ENCODE measurements at places on chromosomes 2 and 18.

GRCh38 chr18:13374468-13375301 is 156.1 kb downstream of the LDLRAD4 start:
- DNase-seq = no peak

DNA sequence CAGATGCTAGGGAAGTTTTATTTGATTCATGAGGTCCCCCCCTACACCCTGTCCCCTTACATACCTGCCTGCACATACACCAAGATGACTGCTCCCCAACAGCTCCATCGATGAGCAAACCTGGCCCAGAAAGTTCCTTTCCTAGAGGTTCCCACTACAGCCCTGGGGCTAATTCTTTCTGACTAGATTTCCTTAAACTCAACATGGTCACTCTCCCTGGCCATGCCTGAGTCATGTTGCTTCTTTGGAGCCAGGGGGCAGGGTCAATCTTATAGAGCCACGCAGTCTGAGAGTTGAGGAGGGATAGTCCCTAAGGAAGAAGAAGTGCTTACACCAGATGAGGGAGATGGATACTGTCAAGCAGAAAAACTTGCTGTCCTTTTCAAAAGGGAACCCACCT is 67.7 kb upstream of the GLI2 start:
- DNase-seq = no peak

DNA sequence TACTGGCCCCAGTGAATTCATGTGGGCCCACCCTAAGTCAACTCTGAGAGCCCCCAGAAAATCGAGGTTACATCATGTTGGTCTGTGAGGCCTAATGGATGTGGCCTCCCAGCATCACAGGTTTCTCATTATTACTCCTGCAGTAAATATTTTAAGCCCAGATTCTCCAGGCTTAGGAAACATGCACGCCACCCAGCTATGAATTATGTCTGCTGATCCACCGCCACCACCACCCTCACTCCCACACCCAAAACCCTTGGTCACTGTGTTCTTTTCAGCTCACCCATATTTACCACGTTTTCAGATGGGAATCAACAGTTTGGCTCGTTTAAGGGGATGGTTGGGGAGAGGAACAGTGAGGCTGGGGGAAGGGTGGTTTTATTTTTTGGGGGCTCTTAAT is 128.6 kb downstream of the NCK2 start:
- no peak for DNase-seq

DNA sequence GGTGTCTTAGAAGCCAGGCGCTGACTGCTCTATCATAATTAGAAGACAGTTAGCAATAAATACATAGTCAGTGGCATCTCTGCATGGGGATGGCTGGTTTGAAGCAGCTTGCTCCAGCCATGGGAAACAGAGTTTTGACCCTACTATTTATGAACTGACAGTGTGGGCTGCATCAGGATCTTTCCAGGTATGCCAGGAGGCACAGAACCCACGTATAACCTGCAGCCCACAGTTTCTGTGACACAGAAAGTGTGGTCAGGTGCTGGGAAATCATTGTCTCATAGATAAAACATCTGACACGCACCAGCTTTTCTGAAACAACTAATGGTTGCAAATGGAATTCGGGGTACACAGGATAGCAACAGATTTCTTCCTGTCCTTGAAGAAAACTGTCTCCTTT is 34.7 kb downstream of the INPP4A start:
- DNase-seq = no peak

DNA sequence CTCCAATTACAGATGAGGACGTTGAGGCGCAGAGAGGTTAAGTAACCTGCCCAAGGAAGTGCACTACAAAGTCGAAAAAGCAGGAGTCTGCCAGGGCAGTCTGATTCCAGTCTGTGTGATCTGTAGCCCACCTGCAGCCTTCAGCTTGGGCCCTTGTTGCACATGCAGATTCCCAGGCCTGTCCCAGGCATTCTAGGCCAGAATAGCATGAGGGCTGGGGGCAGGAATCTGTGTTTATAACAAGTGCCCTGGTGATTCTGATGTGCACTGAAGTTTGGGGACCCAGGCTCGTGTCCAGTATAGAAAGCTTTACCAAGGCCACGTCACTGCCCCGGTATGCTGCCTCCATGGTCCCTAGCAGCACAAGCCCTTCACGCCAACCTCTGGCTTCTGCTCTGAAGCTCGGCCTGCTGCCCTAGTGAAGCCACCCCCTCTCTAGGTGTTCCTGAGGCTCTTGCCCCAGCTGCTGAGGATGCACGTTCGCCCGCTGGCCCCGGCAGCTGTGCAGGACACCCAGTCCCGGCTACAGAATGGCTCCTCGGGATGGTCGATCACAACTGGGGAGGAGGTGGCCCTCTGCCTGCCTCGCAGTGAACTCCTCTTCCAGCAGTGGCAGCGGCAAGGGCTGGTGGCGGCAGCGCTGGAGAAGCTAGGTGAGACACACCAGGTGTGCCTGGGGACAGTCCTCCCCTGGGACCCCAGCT is 4.6 kb downstream of the CHRNG start:
- DNase-seq = no peak

DNA sequence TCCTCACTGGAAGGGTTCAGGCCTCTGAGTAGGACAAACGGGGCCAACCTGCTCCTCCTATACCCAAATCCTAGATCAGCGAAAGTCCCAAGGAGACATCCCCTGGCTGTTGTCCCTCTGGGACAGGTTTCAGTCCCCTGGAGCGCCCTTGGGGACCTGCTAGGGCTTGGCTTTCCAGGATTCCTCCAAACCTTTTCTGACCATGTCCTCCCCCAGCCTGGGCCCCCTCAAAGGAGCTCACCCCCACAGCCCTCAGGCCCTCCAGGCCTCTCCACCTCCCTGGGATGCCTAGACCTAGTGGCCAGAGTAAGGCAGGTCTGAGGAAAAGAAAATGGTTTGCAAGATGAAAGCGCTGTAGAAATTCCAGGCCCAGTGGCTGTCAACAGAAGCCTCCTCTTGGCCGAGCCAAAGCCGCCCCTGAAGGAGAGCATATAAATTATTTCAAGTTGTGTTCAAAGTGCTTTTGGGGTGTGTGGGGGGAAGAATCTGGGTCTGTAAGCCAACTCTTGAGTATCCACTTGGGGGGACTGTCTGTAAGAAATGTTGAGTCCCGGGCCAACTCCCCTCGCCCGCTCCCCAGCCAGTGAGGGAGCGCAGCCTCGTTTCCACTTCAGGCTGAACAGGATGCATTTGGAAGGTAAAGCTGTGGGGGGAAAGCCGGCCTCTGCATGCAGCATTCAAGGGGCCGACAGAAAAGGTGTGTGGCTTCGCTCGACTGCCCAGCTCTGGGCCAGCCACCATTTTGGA is 158.6 kb downstream of the DYSF start:
- no peak for DNase-seq

- no peak for DNase-seq
These were observed 182.9 kb downstream of the MYO1B start for GRCh38 chr2:191428141-191428540.

DNA sequence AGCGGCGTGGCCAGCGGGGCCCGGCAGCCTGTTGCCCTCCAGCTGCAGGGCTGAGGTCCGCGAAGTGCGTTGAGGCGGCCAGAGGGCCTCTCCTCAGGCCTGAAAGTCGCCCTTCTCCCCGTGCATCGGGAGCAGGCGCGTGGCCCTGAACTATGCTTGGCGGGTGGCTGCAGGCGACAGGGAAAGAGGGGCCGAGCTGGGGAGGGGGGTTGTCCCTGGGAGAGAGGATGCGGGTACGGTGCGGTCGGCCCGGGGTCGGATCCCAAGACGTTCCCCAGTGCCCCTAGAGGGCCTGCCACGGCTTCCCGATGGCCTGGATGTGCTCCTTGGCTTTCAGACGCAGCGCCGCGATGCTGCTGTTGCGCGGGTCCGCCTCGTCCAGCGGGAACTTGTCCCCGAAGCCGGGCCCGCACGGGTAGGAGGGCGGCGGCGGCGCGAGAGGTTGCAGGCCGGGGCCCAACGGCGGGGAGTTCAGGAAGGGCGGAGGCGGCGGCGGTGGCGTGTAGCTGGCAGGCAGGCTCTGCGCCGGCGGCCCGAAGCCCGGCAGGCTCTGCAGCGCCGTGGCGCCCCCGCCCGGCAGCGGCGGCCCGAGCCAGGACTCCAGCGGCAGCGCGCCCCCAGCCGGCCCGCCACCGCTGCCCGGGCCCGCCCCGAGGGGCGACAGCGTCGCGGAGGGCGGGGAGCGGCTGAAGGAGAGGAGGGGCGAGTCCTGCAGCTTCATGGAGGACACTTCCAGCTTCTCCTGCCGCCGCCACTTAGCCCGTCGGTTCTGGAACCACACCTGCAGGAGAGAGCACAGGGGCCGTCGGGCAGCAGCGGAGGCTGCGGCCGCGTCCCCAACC is 4.3 kb downstream of the RAX start:
- DNase-seq = no peak

GRCh38 chr2:213496226-213496625 is 212.0 kb downstream of the SPAG16 start:
- DNase-seq = no peak

GRCh38 chr2:125861461-125861860 is 794.5 kb upstream of the GYPC start:
- no peak for DNase-seq

- no peak for DNase-seq
These were observed 16.9 kb downstream of the COL6A3 start for GRCh38 chr2:237397072-237397471.

GRCh38 chr2:39631718-39632117 is 34.0 kb upstream of the TMEM178A start:
- DNase-seq = no peak

- DNase-seq = no peak
These were observed 555.7 kb downstream of the DSC3 start for GRCh38 chr18:30486856-30487255.

- no peak for DNase-seq
These were observed 28.8 kb downstream of the CCDC93 start for GRCh38 chr2:117985092-117985491.

GRCh38 chr2:227855440-227855839 is 16.0 kb upstream of the DAW1 start:
- no peak for DNase-seq

GRCh38 chr2:69185807-69186206 is 172.8 kb downstream of the ANTXR1 start:
- no peak for DNase-seq

GRCh38 chr18:45991788-45992187 is 24.7 kb upstream of the EPG5 start:
- DNase-seq = no peak

DNA sequence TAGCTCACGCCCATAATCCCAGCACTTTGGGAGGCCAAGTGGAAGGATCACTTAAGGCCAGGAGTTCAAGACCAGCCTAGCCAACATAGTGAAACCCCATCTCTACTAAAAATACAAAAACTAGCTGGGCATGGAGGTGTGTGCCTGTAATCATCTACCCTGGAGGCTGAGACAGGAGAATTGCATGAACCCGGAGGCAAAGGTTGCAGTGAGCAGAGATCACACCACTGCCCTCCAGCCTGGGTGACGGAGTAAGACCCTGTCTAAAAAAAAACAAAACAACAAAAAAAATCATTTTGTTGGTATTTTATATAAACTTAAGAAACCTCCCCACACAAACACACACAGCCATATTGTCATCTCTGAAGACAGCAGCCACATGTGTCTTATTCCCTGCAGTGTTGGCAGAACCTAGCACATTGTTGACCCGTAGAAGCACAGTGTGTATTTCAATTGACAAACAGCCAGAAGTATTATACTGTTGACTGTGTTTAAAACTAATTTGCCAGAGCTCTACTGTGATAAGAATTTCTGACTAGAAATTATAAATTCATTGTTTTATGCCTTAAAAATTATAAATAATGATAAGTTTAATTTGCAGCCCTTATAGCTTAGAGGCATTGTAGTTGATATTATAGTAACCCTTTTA is 68.1 kb downstream of the DNAJC10 start:
- no peak for DNase-seq

DNA sequence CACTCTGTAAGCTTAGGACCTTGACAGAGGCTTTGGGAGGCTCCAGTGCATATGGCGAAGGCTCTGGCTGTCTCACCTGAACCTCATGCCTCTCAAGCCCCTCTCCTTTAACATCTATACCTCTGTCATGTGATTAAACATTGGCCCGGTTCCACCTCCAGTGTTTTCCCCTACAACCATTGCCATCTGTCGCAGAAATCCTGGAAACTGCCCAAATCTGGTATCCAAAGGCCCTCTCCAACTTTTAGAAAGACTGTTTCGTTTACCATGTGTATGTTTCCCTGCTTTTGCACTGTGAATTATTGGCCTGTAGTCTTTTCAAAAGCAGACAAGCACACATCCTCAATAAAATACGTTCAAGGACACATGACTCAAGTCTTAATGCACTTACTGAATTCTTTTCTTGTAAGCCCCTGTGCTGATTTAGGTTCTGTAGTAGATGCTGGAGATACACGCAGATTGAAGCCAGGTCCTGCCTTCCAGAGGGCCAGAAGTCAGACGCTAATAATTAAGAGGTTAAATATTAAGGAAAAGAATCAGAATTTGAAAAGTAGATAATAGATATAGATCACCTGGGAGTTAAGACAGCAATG is 386.4 kb upstream of the SLC14A2 start:
- no peak for DNase-seq

- no peak for DNase-seq
These were observed 50.0 kb downstream of the EML4 start for GRCh38 chr2:42219160-42219559.

GRCh38 chr2:80058562-80058961 is 246.0 kb downstream of the LRRTM1 start:
- DNase-seq = no peak

DNA sequence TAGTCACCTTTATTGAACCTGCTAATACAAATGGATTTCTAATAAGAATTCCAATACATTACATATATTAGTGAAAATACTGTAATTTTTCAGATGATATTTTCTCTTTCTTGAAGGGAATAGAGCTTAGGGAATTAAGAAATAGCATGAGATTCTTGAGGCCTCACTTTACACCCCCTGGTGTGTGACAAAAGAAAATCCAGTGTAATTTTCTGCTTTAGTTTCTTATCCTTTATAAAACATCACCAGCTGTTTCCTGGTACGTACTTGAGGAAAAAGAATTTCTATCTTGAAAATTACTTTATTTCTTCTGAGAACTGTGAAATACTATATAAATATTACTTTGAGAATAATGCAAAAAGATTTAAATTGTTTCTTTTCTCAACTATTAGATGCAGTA is 71.6 kb downstream of the CLIP4 start:
- DNase-seq = no peak
